ENCODE measurements at places on chromosomes 7 and 10.
A peak's percentile ranks its signal among the peaks of the same experiment; 100 is the strongest.

GRCh38 chr7:26182283-26182682 is 18.3 kb downstream of the HNRNPA2B1 start:
- no peak for DNase-seq

- DNase-seq = no peak
Observed at GRCh38 chr7:34946486-34946885, 90.8 kb downstream of the DPY19L1 start.

DNA sequence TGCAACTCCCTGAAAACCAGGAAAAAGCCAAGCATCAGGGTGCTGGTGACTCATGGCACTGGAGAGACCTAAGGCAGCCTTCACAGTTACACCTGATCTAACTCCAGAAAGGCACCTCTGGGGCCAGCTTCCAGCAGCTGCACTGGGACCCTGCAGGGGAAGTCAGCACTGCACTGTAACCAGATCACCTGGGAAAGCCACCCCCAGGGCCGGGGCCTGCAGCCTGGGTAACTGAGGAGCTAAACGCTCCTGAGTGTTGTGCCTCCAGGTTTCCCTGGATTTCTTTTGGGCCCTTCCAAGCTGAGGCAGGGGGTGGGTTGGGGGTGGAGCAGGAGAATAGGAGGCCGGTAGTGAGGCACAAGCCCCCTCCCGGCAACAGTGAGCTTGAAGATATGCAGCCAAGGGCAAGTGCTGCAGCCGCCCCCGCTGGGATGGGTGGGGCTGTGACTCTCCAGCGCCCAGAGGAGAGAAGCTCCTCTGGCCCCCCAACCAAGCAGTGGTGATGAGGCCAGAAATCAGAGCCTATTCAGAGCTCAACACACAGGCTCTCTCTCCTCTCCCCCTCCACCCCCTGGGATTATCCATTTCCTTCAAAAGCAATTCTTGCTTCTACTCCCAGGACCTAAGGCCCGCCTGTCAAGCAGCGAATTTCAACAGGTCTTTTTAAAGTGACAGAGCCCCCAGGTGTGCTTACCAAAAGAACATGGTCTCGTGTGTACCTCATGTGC is 2.6 kb downstream of the CXCL12 start:
- no peak for DNase-seq

GRCh38 chr7:142066536-142066935 is 45.0 kb upstream of the MGAM2 start:
- no peak for DNase-seq

GRCh38 chr7:47757921-47758411 is 176.1 kb upstream of the TNS3 start:
- DNase-seq = no peak

DNA sequence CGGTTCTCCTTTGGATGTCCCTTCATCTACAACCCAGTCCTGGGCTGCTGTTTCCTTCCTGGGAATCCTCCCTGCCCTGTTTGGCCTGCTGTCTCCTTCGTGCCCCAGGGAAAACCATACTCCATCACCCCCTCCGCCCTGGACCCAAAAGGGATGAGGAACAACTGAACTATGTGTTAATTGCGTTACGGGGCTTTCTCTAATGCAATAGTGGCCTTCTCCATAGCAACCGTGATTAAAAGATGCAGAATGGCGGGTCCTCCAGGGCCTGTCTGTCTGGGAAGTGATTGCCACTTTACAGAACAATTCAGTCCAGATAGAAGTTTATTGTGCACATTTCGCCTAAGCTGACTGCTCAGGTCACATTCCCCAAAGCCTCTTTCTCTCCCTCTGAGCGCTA is 112.0 kb upstream of the FGFR2 start:
- DNase-seq = no peak

- DNase-seq = no peak
Observed at GRCh38 chr7:116139807-116140206, 70.5 kb upstream of the TES start.

- DNase-seq = no peak
Observed at GRCh38 chr7:145718129-145718528, 398.5 kb upstream of the CNTNAP2 start.

DNA sequence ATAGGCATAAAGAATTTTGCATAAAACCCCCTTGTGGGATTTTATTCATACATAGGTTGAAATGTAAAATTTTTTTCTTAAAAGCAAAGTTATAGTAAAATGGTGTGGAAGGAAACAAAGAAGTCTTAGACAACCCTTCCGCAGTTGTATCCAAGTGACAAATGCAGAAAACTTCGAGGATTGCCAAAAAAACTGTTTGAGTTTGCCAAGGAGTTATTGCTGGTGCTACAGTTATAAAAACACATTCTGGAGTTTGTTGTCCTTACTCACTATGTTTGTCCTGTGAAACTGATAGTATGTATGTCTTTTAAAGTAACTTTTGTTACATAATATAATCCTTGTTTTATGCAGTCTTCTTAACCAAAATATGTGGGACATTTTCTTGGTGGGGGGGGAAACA is 120.3 kb downstream of the FOXP2 start:
- no peak for DNase-seq

DNA sequence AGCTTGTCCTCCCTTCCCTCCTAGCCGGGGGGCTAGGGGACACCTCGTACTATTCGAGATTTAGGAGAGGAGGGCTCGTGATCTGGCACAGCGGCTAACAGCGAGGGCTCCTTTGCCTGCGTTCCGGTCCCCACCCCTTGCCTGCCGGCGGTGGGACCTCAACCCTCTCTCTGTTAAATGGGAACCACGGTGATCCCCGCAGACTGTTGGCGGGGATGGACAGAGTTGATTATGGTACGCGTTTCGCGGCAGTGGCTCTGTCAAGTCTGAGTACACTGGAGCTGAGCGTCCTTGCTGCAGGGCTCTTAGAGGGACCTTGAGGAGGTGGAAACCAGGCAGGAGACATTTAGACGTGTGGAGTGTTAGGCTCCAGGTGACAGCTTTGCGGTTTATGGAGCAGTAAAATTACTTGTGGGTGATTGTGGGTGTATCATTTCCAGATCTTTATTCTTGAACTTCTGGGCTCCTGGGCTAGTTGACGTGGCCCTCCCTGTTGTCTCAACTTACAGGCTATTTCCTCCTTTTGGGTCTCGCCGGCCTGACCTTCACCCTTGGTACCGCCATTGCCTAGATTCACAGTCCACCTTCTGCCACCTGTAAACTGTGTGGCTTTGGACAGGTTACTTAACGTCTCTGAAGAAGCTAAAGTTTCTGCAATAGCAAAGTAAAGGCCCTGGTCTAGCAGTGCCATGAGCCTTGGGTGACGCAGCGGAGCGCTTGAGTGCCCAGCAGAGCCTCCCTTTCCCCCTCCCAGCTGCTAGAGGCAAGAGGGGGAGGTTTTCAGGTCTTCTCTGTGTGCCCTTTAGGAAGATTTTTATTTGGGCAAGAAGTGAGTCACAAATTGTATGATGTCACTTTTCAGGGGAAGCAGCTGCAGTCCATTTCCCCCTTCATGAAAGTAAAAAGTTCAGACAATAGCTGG is 739 bp downstream of the CASP7 start:
- DNase-seq = no peak

GRCh38 chr10:22831586-22831985 is 96.3 kb upstream of the ARMC3 start:
- no peak for DNase-seq

DNA sequence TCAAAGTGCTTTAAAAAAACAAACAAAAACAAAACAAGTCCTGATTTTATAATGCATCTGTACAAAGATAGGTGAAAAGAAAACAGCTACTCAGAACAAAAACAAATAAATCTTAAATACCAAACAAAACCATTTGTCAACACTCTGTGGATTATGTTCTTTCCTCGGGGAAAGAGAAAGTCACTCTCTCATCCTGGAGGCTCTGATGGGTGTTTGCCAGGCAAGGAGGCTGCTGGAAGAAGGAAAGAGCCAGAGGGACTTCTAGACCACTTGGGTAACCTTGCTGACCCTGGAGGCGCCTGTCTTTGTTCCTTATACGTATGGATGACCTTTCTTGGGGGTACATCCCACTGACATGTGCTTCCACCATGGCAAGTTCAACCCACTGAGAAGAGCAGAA is 92.8 kb downstream of the ZRANB1 start:
- no peak for DNase-seq

DNA sequence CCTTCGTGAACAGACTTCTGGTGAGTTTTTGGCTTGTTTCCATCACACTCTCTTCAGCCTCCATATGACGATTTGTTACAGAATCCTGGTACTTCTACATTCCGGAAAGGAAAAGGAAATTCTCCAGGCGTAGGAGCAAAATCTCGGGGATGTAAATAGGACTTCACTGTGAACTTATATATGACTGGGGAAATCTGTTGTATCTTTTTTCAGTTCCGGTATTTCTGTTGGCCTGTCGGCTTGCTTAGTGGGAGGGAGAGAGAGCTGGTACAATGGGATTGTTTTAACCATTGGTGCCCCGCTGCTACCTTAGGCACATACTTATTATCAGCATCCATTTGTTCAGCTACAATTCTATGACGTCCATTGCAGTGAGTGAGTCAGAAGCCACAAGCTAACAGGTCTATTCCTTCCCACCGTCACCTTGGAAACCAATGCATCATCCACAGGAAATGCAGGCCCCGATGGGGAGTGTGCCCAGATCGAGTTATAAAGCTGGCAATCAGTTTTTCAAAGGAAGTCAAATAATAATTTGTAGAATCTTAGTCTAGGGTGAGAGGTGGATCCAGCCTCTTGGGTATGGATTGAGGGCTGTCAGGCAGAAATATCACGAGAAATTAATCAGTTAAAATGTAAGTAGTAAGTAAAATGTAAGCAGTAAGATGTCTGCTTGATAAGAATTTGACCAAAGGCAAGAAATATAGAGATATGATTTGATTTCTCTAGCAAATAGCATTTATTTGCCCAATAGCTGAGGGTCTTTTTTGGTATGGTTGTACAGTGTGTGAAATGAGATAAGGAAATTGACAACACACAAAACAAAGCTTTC is 92.0 kb upstream of the MKLN1 start:
- peak; percentile 75 for DNase-seq

GRCh38 chr10:19411119-19411518 is 362.5 kb downstream of the MALRD1 start:
- no peak for DNase-seq

GRCh38 chr10:8677642-8678041 is 623.2 kb downstream of the GATA3 start:
- DNase-seq = no peak

- no peak for DNase-seq
Observed at GRCh38 chr10:121764233-121764942, 163.4 kb downstream of the ATE1 start.

DNA sequence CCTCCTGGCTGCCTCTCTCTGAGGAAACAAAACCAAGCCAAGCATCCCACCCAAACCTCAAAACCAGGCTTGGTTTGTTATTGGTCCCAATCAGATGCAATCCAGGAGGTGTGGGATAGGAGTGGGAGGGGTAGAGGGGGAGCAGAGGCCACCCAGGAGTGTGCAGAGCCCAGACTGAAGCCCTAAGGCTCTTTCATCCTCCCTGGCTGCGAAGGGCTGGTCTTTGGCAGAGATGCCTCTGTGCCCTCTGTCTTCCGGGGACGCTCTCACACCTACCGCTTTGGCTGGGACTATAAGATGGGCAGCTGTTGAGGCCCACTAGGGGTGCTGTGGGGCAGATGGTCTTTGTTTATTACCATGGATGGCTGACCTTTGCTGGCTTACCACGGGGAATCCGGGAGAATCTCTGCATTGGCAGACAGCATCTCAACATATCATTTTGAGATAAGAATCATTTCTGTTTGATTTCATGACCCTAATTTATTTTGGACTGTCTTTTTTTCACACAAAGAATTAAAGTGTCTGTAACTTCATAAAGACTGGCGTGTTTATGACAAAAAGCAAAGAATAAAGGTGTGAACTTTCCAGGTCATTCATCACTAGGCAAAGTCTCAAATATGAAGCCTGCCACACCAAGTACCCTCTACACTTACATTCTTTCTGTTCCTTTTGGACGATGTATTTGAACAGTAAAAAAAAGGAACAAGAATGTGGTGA is 6.5 kb upstream of the DENND2A start:
- DNase-seq = no peak

- DNase-seq = no peak
Observed at GRCh38 chr10:69406302-69406811, 10.4 kb downstream of the TACR2 start.

GRCh38 chr7:140678816-140679130 is 6.0 kb downstream of the ADCK2 start:
- no peak for DNase-seq

- DNase-seq = no peak
Observed at GRCh38 chr7:5310822-5311405, 28.2 kb downstream of the SLC29A4 start.

DNA sequence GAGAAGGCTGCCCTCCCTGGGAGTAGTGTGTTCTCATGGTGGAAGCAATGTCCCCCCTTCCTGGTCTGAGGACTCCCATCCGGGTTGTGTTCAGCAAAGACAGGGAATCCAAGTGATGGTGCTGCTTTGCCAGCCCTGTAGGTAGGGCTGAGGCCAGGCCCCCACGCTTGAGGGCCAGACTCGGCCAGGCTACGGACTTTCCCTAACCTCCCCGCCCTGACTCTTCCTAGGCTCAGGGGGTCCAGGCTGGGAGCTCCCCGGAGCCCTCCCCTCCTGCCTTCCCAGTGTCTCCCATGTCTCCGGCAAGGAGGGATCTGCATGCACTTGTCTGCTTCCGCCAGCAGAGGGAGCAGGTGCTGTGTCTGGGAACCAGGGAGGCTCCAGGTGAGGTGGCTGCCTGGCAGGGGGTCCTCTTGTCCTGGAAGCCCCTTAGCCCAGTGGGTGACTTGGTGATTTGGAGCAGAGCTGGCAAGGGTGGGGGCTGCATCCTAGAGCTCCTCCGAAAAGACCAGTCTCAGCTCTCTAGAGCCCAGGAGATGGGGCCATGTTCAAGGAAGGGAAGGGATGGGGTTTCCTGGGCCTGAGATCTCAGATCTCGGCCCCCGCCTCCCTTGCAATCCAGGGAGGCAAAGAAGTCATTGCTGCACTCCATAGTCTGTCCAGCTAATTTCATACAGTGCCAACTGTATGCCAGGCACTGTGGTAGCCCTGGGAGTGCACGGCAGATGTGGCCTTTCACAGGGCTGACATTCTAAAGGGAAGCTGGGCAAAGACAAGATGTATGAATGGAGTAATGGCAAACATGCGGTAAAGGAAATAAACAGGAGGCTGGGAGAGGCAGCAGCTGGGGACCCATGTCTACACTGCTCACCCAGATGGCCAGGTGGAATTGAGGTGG is 20.3 kb upstream of the SFRP5 start:
- peak; percentile 35 for DNase-seq

GRCh38 chr10:92839191-92840085 is 8.9 kb upstream of the EXOC6 start:
- no peak for DNase-seq

DNA sequence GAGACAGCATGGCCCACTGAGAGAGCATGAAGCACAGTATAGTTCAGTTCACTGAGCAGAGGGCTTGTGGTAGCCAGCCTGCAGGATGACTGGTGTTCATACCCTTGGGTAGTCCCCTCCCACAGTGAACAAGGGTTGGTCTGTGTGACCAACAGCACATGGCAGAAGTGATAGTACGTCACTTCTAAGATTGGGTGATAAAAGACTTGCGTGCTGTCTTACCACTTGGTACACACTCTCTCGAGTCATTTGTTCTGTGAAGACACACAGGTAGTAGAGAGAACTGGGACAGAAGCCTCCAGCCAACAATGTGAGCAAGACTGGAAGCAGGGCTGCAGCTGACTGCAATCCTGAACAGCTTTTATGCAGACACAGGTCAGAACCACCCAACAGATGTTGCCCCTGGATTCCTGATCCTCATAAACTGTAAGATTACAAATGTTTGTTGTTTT is 14.6 kb downstream of the EPC1 start:
- no peak for DNase-seq
